Activated T-cell treated with anti-CD3 and anti-CD28 coated beads for 24 hours (primary cell): ENCODE measurements at places on chromosomes 12 and 14.

- DNase-seq: no peak
Measured at GRCh38 chr14:22811722-22812121, 3.5 kb downstream of the SLC7A7 start.

DNA sequence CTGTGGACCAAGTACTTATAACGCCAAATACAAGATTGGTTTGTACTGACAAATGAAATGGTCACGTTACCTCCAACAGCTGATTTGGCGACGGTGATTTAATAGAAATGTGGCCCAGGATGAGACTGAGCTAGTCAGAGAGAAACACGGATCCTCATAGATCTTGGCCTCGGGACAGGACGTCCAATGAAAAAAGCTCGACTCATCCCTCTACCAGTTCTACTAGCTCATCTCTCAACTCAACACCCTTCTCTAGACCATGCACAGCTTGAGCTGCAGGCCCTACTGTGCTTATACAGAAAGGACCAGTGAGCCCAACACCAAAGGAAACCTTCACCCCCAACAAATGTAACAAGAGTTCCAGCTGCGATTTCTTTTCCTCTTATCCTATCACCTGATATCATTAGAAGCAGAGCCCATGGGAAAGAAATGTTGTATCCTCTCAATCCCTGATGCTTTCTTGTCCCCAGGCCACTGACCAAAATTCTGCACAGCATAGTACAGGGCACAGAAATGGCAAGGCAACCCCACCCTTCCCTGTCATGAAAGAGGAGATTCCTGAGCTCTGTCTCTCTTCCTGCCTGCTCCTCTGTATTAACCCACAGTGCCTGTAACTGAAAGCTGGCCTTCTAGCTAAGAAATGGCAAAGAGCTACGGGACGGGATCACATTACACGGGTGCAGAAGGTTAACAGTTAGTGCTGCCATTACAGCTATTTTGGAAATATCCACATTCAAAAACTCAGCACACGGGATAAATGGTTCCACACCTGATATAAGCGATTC is 39.2 kb downstream of the DICER1 start:
- no peak for DNase-seq

DNA sequence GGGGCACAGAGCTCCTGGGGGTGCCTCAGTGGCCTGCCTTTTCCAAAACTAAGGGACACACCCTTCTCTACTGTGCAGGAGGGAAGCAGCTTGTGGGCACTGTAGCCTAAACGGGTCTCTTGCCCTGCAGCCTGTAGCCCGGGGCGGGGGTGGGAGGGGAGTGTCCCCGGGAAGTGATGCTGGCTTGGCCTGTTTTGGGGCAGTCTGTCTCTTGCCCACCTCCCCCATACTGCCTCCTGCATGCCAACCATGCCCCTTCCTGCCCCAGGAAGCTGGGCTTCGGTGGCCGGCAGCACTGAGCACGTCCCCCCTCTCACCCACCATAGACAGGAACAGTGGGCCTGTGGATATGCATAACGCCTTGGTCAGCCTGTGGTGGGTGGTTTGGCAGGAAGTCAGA is 43.4 kb downstream of the PRIMA1 start:
- no peak for DNase-seq

GRCh38 chr12:81181691-81182090 is 103.8 kb downstream of the ACSS3 start:
- DNase-seq: no peak

- no peak for DNase-seq
Measured at GRCh38 chr12:3178671-3179313, 101.6 kb downstream of the TSPAN9 start.
